ENCODE measurements at places on chromosomes 5 and 9.

DNA sequence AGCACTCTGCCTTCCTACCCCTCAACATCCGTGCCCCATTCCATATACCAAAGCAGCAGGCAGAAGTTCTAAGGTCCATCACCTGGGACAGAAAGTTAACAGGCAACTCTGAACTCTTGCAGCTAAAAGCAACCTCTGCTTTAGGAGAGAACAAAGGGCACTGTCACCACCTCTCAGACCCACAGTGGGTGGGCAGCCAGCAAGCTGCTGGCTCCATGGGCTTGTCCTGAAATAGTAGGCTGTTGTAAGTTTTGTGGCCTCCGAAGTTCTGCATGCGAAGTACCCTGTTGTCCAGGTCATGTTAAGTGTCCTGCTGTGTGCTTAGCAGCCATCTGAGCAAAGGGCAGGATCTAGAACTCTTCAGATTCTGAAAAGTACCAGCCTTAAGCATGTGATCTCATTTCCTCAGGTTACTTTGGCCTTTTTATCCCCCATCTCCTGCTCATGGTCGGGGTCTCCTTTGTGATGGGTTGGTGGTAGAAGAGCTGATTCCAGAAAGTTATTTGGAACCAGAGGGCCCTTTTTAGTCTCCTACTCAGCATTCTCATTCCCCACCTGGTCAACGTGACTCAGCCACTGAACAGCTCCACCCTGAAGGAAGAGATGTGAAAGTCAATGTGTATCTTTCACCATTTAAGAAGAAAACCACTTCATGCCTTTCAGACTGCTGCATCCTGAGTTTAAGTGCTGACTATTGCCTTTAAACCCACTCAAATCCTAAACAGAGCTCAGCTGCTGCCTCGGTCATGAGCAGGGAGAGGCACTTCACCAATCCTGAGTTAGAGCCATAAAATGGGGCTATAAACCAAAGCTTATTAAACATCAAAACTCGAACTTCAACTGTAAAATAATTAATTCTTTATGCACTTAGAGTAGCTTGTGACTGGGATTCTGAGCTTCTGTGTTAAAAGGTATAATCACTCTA, 121.4 kb downstream of the DPYSL3 start:
- no peak for ATAC-seq

DNA sequence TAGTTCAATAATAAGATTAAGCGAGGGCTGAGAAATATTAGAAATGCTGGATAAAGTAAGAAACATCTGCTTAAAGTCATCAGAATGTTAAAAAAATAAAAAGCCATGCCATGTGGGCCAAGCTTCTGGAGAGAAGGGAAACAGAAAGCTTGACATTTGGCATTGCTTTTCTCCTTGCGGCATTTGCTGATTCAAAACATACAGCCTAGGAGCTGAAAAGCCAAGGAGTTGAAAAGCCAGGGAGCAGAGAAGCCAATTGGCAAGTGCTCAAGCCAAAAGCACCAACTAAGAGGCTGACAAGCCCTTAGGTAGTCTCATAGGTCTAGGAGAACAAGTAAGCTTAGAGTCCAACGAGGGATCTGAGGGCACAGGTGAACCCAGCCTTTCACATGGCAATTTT, 754.3 kb downstream of the TLE4 start:
- no peak for ATAC-seq

DNA sequence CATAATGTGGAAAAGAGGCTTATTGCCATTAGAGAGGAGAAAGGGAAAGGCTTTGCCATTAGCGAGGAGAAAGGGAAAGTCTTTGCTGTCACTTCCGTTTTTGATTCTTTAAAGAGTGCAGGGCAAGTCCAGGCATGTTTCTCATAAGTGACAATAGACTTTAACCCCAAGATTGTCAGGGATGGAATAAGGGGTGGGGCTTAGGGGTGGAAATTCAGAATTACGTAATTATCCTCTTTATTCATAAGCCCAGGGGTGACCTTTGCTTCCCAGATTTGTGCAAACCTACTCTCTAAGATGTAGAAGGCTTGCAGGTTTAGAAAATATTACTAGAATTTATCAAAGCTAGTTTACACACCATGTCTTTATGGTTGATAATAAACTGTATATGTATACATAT, 2.3 kb upstream of the PLK2 start:
- ATAC-seq, result no peak

DNA sequence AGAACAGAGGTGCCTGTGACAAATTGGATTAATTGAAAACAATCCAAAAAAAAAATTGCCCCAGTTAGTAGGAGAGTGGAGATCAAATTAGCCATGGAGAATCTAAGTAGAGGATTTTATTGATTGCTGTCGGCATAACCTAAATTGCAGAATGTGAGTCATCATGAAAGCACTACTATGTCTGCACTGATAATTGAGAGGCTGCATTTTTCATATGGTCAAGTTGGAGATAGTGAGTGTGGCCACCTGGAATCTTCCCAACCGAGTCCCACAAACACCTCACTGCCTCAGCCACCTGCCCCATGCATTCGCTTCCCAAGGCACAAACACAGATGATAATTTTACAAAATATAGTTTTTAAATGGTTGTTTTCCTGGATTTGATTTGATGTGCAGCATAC, 123.7 kb downstream of the NTRK2 start:
- ATAC-seq, result no peak

- no peak for ATAC-seq
These were observed 27.8 kb upstream of the FAT2 start for GRCh38 chr5:151618907-151619306.

- no peak for ATAC-seq
These were observed 12.9 kb upstream of the DMRTA1 start for GRCh38 chr9:22433691-22434090.

DNA sequence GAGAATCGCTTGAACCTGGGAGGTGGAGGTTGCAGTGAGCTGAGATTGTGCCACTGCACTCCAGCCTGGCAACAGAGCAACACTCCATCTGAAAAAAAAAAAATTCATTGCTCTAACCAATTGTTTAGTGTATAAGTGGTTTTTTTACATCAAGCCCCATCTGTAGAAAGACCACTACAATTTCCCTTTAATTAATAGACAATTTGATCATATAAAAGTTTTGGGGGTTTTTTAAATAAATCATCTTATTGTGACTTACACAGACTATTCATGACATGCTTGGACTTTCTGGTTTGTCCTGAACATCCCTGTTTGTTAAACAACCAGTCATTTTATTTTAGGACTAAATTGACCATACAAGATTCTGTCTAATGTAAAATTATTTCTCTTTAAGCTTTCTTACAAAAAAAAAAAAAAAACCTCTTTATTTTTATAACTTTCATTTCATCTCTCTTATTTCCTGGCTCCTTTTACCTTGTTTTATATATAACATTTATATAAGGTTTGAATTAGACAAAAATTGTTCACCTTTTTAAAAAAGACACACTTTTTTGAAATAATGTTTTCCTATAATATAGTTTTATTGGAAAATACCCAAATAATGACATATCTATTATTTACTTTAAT, 9.8 kb upstream of the FANCC start:
- ATAC-seq, result no peak

DNA sequence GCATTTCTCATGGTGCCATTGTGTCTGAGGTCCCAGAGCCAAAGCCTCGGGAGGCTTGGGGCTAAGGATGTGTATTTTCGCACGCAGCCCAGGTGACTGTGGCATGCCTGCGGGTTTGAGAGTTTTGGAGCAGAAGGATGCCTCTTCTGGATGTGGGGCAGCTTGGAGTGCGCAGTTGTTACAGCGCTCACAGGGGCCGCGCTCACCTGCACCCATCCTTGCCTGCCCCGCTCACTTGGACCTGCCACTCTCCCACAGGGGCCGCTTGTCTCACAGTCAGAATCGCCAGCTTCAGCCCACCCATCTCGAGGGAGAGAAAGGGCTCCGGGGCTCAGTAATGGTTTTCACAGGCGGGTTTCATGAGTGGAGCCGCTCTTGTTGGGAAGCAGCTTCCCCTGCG, 132.9 kb downstream of the MVB12B start:
- ATAC-seq, result no peak

DNA sequence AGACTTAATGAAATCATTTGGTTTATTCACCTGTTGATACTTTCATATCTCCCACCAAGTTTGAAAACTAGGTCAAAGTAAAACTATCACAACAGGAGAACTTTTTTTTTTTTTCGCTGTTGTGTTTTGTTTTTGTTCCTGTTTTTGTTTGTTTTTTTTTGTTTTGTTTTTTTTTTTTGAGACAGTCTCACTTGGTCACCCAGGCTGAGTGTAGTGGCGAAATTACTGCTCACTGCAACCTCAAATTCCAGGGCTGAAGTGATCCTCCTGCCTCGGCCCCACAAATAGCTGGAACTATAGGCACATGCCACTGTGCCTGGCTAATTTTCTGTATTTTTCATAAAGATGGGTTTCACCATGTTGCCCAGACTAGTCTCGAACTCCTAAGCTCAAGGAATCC, 49.3 kb downstream of the MLLT3 start:
- no peak for ATAC-seq

DNA sequence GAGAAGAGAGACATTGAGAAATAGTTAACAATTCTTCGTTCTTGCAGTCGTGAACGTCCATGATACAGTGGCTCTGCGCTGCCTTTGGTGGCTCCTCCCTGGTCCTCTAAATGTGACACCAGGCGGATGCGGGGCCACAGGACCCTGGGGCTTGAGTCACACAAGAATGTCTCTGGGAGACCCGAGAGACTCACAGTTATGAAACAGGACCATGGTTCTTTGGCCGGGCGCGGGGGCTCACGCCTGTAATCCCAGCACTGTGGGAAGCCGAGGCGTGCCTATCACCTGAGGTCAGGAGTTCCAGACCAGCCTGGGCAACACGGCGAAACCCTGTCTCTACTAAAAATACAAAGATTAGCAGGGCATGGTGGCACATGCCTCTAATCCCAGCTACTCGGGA, 767 bp upstream of the ZDHHC11 start:
- ATAC-seq, result no peak

DNA sequence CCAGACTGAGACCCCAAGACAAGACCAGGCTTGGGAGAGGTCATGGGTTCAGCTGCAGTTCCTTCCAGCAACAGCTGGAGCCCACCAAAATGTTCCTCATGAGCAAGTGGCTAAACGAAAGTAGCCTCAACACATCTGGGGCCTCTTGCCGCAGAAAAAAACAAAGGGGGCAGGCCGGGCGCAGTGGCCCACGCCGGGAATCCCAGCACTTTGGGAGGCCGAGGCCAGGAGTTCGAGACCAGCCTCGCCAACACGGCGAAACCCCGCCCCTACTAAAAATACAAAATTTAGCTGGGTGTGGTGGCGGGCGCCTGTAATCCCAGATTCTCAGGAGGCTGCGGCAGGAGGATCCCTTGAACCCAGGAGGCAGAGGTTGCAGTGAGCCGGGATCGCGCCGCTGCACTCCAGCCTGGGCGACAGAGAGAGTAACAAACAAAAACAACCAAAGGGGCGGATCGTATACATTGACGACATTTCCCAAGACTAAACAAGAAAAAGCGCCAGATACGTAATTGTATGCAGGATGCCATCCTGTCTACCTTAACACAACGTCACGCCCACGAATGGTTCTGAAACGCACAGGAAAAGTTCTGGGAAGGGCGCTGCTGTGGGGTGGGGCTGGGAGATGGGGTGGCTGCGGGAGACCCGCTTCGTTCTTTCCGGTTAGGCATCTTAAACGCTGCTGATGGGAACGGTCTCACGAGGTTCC, 1.7 kb downstream of the INPP5E start:
- no peak for ATAC-seq

DNA sequence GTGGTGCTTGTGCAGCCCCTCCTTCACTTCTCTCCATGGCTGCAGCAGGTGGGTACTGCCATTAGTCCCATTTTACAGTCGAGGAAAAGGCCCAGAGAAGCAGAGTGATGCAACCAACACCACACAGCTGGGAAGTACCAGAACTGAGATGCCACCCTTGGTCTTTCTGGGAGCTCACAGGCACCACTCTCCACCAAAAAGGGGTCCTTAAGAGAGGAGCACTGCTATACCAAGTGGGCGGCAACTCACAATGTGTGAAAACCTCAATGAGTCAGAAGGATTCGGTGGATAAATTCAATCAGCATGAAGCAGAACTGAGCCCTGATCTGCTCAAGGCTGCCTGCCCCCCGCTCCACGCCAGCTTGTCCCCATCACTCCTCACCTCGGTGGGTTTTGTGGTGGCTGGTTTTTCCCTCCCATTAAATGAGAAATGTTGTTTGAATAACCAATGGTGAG, 213.7 kb downstream of the FSTL4 start:
- ATAC-seq, result no peak

GRCh38 chr5:172499287-172499686, 45.0 kb upstream of the SH3PXD2B start:
- ATAC-seq, result no peak

DNA sequence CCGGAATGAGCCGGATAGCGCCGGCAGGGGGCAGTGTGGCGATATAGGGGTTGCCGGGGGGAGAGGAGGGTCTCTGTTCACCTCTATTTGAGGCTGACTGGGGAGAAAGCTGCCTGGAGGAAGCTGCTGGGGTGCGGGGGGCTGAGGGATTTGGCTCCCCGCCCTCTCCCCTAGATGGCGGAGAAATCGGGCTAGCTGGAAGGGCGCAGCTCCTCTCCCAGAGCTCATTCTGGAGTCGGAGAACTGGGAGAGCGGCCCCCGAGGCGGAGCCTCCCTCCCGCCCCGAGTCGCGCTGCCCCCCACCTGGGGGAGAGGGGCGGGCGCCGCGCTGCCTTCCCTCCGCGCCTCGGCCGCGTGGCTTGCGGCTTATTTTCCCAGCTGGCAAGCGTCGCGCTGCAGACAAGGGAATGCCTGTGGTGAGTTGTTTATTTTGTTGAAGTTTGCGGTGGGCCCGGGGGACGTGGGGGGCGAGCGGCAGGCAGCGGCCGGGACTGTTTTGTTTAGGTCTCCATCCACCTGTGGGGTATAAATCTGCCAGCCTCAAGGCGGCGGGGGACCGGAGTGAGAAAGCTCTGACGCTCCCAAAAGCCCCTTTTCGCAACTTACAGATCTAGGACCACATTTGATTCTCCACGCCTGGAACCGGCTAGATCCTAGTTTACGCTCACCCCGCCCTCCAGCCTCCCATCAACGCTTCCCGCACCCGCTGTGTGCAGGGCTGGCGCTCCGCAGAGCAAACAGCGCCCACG, 4.1 kb upstream of the RGMB start:
- peak; percentile 6 for ATAC-seq

GRCh38 chr5:36870399-36871040, 6.0 kb upstream of the NIPBL start:
- peak; percentile 75 for ATAC-seq

- peak; percentile 26 for ATAC-seq
These were observed 33.5 kb downstream of the OR1J1 start for GRCh38 chr9:122444041-122444733.

- ATAC-seq, result no peak
These were observed 1.4 kb downstream of the PBX3 start for GRCh38 chr9:125748446-125749099.

All from SK-N-SH treated with all-trans-retinoic acid at 6 μM for 48 hours (cell line).